ENCODE measurements at places on chromosomes 2 and 18.
A peak's percentile ranks its signal among the peaks of the same experiment; 100 is the strongest.

DNA sequence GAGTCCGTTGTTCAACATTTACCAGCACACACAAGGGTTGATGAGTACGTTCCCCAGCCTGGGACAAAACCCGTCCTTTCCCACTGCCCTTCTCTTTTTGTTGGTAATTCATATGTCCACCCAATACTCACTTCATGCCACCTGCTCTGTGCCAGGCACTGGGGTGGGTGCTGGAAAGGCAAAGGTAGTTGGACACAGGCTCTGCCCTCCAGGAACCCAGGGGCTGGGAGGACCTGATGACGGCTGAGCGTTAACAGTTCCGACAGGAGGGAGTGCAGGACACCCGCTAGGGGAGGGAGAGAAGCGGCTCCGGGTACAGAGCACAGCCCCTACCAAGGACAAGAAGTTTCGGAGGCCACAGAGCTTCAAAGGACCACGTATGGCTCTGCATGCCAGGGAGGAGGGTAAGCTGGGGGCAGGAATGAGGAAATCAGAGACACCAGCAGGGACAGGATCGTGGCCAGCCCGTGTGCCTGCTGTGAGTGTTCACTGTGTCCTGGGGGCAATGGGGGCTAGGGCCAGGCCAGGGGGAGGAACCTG is 134.1 kb upstream of the GPC1 start:
- no peak for DNase-seq

DNA sequence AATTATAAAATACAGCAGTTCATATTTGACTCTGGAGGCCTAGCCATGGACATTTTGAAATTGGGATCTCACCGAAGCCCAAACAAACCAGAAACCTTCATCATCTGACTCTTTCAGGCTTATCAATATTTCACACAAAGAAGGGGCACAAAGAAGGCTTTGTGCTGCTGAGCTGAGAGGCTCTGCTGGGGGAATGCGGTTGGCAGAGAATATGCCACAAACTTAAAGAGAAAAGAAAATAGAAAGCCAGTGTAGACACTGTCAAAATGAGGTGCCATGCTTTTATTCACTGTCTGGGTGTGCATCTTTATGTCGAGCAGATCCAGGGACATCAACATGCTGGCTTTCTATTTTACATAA is 162.6 kb downstream of the QPCT start:
- DNase-seq: no peak

DNA sequence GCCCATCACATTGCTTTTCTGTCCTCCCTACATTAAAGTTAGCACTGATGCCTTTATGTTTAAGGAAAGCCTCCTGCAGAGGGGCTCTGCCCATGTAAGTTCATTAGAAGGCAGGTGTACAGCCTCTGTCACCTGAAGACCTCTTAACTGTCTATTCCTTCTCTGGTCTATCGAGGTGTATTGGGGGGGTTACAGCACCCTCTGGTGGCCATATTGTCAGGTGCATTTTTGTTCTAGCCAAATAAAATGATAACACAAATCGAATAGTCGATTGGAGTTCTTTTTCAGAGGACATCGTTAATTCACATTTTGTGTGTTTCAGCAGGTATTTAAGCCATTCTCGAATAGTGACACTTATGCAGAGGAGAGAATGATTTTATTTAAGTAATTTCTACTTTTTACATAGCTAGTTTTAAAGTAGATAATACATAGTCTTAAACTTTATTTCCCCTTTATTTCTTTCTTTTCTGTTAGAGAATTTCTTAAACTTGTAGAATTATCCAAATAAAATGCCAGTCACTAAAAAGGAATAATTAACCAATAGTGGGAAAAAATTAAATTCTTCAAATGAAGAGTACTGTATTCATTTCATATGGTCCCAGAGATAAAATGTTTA is 136.8 kb downstream of the NEDD4L start:
- peak; percentile 17 for DNase-seq

GRCh38 chr2:16246281-16246850 is 306.0 kb downstream of the MYCN start:
- DNase-seq: no peak

GRCh38 chr2:73006969-73007710 is 64.4 kb downstream of the SFXN5 start:
- no peak for DNase-seq

- no peak for DNase-seq
Observed at GRCh38 chr2:70029814-70030409, 57.4 kb upstream of the PCBP1 start.

DNA sequence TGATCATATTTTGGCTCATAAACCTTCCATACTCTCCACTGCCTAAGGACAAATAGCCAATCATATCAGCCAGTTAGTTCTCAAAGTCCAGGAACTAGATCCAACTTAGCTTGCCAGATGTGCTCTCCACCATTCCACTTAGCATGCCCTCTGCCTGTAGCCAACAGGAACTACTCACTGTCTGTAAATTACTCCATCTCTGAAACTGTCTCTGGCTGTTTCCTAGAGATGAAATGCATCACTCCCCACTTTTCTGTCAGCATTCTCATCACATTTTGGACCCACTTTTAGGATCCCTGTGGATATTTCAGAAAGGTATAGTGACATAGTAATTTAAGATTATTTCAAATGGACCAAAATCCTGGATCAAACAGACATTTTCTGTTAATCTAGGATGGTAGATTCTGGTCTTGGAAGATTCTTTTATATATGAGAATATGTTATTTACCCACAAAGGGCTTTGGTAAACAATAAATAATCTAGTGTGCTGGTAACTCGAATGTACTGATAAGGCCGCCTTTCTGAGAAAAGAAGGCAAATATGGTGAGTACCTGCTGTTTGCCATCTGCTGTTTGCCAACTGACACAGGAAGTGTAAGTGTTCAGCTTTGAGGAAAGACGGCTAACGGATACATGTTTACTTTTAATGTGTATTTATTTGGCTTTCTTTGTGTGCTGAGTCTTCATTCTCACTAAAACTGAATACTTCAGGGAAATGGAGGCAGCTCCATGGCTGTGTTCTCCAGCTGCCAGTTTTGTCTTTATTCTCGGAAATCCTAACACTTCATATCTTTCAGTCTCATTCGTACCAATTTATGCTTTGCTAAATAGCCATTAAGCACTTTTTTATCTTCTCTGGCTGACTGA is 79.5 kb downstream of the EVA1A start:
- peak; percentile 74 for DNase-seq

- no peak for DNase-seq
Observed at GRCh38 chr2:31088504-31089195, 49.6 kb downstream of the GALNT14 start.

Measured in SHP77 (cell line).